Left ventricle myocardium inferior (tissue), 1 donor: ENCODE measurements at places on chromosomes 11 and 22.

GRCh38 chr11:116828632-116829524, 829 bp upstream of the APOC3 start:
- no peak for DNase-seq

GRCh38 chr11:34624069-34624468, 3.2 kb downstream of the EHF start:
- DNase-seq = no peak

DNA sequence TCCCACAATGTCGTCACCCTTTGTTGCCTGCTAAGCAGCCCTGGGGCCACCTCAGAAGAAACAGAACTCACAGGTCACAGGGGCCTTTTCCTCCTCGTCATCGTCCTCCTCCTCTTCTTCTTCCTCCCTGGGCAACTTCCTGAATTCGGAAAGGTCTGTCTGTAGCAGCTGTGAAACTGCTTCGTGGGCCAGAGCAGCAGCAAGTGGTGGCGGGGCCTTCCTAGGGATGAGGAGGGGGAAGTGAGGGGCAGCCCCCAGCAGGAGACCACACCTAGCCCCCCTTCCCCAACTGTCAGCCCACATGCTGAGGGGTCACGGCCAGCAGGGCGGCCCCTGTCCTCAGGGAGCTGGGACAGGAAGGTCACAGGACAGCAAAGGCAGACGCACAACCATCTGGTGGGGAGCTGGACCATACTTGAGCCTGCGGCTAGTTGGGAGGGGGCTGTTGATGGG, 13.2 kb downstream of the PPM1F start:
- no peak for DNase-seq

DNA sequence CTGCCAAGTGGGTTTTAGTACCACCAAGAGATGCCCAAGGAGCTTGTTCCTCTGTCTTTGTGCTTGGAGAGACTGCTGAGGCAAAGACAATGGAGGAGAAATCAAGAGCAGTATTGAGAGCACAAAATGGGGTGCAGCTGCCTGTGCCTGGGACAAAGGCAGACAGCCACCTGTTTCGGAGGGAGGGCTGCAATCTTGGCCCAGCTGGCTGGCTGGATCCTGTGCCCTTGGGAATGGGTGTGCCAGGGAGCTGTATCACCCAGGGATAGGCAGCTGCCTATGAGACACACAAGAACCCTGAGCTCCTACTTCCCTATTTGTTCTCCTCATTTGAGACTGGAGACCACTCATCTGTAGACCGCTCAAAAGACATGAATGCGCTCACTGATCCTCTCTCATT, 23.3 kb upstream of the CHRM4 start:
- no peak for DNase-seq

DNA sequence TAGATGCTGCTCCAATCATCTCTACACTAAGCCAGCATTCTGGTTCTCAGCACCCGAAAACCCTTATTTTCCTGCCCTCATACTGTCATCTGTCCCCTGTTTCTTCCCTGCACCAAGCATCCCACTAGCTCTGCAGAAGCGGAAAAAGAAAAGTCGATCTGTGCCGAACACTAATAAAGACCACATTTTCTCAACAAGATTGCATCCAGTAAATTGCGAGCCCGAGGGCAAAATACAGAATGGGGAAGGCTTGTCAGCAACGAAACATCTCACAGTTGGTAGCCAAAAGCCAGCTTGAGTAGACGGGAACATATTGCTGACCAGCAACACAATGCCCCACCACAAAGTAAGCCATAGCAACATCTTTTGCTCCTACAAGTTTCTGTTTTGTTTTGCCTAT, 227.4 kb downstream of the CADM1 start:
- DNase-seq = no peak

DNA sequence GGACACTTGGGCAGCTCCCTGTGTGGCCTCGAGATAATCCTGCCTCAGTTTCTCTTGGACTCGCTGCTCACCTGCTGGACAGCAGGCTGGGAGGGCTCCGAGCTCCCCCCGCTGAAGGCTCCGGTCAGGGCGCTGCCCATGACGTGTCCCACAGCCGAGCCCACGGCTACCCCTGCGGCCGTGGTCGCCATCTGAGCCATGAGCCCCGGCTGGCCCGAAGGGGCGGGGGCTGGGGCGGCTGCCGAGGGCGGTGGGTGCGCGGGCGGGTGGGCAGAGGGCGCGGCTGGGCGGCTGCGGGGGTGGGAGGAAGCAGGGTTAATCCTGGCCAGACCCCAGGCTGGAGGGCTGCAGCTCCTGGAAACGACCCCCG, 484 bp downstream of the CHCHD10 start:
- DNase-seq = no peak

- DNase-seq = no peak
Measured at GRCh38 chr11:59862252-59862651, 4.0 kb downstream of the TCN1 start.

DNA sequence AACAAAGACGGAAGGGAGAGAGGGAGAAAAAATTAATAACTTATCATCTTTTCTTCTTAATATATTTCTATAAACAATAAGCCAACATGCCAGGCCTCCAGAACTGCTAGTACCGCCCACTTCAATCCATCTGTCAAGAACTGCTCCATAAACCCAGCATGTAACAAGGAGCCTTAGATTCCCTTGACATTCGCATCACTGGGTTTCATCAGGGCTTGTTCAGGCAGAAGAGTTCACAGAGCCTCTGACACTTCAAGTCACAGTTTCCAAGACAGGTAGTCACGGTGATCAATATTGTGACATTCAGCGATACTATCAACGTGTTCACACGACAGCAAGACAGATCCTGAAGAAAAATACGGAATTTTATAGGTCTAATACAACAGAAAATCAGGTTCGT, 61.7 kb downstream of the LARGE2 start:
- no peak for DNase-seq

DNA sequence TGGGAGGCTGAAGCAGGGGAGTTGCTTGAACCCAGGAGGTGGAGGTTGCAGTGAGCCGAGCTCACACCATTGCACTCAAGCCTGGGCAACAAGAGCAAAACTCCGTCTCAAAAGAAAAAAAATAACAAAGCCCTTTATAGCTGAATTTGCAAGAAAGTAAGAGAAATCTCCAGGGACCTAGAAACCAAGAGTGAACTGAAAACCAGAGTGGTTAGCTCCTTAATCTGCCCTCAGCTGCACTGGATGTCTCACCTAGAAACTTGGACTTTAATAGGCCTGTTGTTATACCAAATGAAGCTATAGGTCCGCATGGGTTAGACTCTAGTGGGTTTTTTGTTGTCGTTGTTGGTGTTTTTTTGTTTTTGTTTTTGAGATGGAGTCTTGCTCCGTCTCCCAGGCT, 4.1 kb downstream of the NEU3 start:
- DNase-seq = no peak

DNA sequence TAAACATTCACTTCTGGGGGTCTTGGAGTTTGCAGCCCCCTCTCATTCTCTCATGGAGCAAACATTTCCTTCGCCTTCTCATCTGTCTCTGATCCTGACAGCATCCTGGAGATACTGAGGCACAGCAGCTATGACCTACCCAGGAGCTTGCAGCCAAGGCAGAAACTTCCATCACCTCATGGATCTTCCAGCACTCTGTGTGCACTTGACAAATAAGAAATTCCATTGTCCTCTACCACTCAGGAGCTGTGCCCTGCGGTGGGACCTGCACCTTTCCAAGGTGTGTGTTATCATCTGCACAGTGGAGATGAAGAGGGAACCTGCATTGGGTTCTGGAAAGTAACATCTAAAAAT, 49.1 kb downstream of the GGTLC2 start:
- no peak for DNase-seq

- no peak for DNase-seq
Measured at GRCh38 chr11:73117071-73117470, 25.0 kb downstream of the FCHSD2 start.

DNA sequence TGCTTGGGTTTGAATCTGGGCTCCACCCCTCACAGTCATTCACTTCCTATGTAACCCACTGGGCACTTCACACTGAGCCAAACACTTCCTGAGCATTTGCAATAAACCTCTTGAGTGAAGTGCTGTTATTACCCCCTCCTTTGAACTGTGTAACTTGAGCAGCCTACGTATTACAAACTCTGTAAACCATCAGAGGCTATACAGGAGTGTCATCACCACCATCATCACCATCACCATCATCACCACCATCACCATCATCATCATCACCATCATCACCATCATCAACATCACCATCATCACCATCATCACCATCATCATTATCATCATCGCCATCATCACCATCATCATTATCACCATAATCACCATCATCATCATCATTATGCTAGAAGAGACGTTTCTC, 18.4 kb downstream of the RTL6 start:
- DNase-seq = no peak

- DNase-seq = no peak
Measured at GRCh38 chr11:26078231-26078821, 253.6 kb upstream of the ANO3 start.

- no peak for DNase-seq
Measured at GRCh38 chr11:60825790-60826189, 16.1 kb upstream of the CCDC86 start.

DNA sequence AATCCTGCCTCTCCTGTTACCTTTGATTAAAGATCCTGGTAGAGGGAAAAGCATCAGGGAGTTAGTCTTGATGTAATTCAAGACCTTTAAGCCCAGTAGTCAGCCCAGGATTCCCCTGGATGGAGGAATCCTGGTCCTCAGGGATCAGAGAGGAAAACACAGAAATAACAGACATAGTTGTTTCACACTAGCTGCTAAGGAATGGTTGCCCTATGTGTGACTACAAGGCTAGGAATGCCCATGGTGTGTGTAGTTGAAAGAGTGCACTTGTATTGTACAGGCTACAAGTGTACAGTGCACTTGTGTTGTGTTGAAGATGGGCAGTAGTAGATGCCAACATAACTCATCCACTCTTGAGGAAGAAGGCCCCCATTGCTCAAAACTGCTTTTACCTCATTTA, 226.8 kb downstream of the AASDHPPT start:
- no peak for DNase-seq

GRCh38 chr11:112634551-112634950, 326.7 kb upstream of the NCAM1 start:
- DNase-seq = no peak

DNA sequence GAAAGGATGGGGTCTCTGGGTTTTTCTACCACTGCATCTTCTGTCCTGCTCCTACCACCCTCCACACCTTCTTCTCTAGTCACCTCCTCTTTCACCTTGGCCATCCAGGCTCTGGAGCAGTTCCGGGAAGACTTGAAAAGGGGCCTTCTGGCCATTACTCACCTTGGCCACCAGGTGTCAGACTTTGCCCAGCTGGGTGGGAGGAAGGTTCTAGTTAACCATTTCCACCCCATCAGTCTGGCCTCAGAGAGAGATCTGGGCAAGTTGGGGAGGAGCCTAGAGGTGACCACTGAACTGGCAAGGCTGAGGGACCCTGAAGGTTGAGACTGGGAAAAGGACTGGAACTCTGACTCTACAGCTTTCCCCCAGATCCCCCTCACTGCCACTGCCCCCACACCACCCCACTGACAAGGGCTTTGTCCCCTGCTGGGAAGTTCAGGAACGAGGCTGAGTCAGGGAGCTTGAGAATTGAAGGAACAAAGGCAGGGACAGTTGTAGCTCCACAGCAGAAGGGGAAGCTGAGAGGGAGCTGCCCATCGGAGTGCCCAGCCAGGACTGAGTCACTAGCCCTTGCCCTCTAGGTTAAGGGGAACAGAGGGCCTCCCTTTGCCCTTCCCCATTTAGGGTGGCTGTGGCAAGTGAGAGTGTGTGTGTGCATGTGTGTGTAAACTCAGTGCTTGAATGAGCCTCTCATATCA, 3.7 kb upstream of the POLD4 start:
- peak; percentile 41 for DNase-seq

GRCh38 chr22:44192098-44192815, 11.5 kb downstream of the PARVG start:
- no peak for DNase-seq

- peak; percentile 78 for DNase-seq
Measured at GRCh38 chr11:47917599-47918369, 62.6 kb upstream of the PTPRJ start.

DNA sequence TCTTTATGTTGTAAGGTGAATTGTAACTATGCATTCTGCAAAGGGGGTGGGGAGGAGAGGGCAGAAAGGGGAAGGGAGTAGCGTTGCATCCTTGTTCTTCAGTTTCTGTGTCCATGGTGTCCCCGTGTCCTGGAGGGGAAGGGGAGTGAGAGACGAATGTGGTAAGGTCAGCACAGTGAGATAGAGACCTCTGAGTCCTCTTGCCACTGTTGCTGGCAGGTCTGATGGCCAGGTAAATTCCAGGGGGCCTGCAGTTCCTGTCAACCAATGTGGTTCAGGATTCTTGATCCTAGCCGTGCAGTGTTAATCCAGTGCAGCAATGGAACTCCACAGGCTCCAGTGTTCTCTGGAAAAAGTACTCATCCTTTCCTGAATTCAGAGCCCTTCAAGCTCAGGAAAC, 14.6 kb upstream of the ADSL start:
- DNase-seq = no peak

DNA sequence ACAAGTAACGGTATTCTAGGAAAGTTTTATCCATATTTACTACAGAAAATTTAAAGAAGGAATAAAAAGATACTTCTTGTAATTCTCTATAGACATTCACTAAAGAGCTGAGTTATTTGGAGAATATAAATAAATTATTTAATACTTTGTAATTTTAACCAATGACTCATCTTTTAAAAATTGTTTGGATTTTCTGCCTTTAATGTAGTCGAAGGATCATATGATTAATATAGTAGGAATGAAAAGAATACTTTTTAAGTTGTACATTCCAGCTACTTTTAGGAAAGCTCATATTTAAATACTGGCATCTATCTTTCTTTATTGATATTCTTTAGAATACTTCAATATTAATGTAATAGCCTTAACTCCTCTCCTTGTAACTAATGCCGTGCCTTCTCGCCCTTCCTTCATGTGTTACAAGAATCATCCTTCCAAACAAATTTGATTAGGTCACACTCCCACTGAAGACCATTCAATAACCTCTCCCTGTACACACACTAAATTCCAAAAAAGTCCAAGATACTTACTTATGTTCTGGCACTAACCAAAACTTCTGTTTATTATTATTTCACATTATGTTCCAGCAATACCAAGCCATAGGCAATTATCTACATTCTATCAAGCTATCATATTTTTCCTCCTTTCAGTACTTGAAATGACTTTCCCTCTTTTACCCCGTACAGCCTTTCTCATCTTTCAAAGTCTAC, 501.9 kb downstream of the CNTN5 start:
- DNase-seq = no peak

- DNase-seq = no peak
Measured at GRCh38 chr11:67002297-67002913, 20.5 kb upstream of the SYT12 start.

GRCh38 chr11:92391364-92391763, 166.7 kb downstream of the FAT3 start:
- DNase-seq = no peak

DNA sequence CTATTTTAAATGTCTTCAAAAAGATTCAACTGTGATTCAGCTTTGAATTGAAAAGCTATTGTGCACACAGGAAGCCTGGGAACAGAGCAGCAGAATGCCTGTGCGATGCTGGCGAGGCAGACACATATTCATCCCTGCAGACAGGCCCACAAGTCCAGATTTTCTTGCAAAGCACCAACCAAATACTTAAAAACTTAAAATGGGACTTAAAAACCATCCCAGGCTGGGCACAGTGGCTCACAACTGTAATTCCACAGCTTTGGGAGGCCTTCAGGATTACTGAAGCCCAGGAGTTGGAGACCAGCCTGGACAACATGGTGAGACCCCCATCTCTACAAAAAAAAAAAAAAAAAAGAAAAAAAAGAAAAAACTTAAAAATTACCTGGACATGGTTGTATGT, 122.6 kb upstream of the SERPIND1 start:
- DNase-seq = no peak
